Nucleus accumbens (tissue), 56 donors: ENCODE measurements at places on chromosomes 16 and 17.

DNA sequence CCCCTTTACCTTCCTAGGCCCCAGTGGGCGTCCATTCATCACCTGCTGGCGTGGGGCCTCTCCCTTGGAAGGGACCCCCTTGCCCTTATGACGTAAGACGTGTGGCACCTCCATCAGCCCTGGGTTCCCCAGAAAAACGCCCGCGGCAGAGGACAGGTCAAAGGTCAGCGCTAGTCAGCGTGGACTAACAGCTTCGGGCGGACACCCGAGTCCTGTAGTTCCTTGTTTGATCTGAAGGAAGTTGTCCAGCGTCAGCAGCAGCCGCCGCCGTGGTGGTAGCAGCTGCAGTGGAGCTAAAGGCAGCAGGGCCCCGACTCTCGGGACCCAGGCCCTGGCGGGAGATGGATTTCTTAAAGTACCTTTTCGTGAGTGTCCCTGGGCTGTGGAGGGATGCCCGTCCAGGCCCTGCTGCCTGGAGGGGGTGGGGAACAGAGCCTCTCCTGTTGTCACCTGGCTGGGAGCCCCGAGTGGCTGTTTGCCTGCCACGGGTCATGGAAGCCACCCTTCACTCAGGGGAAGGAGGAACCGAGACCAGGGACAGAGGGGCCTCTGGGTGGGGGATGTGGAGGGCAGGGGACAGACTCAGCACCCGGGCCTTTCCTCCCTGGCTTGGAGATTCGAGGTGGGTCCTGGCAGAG is 123.6 kb downstream of the OR1D5 start:
- DNase-seq, result no peak

DNA sequence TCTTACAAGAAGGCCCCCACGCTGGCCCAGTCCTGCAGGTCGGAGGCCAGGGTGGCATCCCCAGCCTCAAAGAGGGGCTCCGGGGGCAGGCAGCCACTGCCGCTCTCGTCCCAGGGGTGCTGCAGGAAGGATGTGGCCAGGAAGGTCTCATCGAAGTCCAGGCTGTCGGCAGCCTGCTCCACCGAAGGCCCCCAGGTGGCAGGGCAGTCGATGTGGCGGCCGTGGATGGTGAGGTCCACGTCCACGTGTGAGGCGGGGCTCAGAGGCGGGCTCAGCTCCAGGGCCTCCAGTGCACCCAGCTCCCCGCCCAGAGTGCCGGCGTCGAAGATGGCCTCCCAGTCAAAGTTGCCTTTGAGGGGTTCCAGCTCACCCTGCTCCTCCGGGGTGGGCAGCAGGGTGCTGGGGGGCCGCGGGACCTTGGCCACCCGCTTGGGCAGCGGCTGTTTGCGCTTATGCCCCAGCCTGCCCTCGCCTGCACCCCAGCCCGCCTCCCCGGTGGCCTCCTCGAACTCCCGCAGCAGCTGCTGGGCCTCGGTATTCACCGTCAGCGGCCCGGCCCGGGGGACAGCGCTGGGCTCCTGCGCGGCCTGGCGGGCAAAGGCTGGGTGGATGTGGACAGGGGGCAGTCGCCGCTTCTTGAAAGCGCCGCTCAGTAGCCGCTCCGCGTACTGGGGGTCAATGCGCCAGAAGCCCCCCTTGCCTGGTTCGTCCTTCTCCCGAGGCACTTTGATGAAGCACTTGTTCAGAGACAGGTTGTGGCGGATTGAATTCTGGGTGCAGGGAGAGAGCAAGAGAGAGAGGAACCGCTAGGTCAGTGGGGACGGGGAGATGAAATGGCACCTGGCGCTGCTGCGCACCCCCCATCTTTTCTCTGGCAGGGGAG is 3.5 kb downstream of the FOXJ1 start:
- no peak for DNase-seq

DNA sequence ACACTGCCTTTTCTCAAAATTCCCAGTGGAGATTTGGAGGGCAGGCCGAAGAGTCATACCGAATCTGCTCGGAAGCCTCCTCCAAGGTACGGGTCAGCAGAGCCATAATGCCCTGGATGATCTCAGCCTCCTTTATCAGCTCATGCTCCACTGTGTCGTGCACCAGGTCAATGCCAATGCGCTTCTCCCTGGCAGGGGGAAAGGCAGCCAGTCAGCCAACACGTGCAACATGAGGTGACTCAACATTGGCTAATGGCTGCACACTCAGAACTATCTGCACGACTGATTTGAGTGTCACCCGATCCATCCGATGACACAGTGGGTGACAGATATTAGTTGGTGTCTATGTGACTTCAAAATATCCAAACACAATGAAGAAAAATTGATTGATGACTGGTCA is 15.8 kb downstream of the TEKT1 start:
- DNase-seq, result no peak

DNA sequence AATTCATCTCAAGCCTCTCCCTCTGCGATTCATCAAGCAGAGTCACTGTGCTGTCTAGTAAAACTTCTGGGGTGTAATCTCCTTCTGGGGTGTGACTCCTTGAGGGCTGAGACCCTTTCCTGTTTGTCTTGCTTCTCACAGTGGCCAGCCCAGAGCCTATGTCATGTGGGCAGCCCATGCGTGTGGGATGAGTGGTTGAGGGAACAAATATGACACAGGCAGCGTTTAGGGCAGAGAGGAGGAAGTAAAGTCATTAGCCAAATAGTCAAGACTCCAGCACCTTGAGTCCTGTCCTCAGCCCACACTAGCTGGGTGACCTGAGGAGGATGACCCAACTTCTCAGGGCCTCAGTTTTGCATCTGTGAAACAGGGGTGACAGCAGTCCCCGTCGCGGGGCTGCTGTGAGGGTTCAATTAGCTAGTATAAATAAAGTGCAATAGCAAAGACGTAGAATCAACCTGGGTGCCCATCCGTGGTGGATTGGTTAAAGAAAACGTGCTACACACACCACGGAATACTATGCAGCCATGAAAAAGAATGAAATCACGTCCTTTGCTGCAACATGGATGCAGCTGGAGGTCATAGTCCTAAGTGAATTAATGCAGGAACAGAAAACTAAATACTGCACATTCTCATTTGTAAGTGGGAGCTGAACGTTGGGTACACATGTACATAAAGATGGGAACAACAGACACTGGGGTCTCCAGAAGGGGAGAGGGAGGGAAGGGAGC is 4.5 kb upstream of the ITGAX start:
- no peak for DNase-seq

- no peak for DNase-seq
Observed at GRCh38 chr17:52134641-52135040, 23.9 kb downstream of the CA10 start.

DNA sequence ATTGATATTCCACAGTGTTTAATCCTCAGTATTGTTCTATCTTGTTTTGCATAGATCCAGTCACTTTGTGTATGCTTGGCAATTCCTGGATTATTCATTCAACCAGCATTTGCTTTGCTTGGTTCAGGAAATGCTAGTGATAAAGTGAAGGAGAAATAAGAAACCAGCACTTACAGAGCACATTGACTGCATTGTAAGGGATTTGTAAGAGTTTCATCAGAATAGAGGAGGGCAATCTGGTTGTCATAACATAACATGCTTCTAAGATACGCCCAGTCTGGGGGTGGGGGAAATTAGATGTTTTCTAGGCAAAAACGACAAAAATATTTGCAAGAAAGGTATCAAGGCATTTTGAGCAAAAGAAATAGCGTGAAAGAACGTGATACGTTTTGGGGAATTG is 40.4 kb downstream of the TNRC6A start:
- no peak for DNase-seq

- no peak for DNase-seq
Observed at GRCh38 chr17:54814371-54814770, 86.3 kb upstream of the TOM1L1 start.

DNA sequence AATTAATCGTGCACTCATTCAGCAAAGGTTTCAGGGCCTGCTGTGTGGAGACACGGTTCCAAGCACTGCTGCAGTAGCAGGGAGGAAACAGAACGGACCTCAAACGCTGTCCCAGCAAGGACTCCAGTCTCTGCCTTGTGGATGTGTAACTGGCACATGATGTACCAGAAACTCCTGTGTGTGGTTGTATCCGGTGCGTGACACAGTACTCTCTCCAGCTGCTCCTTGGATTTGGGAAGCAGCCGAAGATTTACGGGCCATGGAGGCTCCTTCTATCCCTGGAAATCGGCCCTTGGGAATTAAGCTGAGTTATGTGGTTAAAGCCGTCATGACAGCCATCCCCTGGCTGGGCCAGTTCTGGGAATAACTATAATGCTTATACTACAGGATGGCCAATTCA is 8.5 kb upstream of the ANKRD11 start:
- DNase-seq, result no peak

DNA sequence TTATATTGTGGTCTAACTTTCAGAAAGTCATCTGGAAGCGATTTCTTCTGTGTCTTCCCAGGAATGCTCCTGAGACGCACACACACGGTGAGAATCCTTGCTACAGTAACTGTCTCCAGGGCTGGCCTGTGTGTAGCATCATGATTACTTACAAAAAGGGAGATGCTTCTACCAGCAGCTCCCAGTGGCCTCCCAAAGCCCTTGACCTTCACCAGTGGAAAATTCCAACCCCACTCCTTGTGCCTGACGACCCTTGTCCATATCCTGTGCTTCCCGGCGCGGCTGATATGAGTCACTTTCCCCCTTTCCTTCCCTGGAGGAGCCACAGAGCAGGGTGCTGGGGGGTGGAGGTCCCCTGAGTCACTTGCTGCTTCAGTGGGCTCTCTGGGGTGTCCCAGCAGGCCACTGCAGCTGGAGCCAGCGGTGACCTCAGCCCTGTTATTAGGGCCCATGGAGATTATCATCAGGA is 22.1 kb upstream of the NAT9 start:
- DNase-seq, result no peak

DNA sequence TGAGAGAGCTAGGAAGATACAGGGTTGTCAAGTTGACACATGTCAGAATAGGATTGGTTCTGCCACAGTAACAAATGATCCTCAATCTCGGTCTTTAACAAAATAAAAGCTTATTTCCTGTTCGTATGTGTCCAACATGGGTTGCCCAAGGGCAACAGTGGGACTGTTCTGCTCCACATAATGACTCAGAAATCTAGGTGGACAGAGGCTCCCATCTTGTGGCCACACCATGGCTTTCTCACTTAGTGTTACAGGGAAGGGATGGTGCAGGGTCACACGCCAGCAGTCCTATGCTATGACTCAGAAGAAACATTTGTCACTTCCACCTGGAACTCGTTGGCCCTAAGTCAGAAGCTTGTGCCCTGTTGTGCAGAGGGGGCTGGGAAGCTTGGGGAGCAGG is 364.9 kb downstream of the SNX29 start:
- DNase-seq, result no peak

DNA sequence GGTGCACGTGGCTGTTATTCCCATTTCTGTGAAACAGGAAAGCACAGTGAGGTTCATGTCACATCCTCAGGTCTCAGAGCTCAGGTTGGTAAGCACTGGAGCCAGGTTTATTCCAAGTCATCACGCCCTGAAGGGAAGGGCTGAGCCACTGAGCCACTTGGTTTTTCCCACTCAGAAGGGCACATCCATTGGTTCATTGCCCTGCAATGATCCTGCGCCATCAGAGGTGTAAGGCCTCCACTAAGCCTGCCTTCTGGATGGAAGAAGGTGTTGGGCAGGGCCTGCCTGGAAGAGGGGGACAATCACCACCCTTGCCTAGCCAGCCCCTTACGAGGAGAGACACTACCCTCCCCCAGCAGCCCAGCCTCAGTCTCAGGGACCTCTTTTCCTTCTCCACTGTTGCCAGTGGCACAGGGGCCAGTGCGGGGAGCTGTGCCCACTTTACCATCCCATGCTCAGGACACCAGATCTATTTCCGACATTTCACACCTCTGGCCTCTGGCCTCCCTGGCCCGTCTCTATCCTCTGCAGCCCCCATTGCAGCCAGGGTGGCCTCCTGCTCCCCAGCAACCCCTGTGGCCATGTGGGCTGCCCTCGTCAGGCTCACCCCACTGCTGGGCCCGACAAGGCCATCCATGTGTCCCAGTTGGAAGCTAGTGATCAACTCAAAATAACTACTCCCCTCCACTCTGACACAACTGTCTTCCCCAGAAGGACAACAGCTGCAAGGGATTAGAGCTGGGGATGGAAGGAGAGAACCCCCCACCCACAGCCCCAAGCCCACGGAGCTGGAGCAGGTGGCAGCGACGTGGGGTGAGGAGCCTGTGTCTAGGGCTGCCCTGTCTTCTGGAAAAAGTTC is 29.9 kb downstream of the CFAP20 start:
- no peak for DNase-seq

GRCh38 chr17:8122422-8122923 is 1.4 kb downstream of the HES7 start:
- no peak for DNase-seq

DNA sequence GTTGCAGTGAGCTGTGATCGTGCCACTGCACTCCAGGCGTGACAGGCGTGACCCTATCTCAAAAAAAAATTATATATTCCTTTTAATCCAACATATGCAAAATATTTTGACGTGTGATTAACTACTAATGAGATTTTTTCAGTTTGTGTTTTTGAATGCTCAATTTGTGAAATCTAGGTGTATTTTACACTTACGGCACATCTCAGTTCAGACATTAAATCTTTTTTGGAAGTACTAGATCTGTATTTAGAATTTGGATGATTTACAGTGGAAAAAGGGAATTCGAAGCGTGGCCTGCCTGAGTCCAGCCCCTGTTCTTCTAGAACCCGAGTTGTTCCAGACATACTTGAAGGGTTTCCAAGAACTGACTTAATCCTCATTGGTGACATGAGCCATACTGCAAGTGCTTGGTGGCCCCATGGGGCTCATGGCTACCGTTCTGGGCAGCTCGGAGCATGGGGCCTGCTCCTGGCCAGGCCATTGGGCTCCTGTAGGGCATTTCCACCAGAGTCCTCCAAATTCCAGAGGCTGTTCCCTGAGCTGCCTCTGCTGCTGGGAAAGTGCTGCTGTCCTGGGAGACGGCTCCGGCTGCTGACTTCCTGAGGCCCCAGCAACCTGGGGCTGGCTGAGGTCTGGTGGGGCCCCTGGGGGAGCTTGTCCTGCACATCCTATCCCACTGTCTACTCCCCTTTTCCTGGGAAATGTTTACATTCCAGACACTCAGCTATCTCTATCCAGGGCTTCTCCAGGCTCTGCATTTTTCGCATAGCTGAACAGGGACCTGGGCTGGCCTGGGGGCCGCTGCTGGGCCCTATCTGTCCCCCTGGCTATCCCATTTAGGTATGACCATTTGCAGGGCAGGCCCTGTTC is 27.2 kb downstream of the LLGL2 start:
- no peak for DNase-seq

DNA sequence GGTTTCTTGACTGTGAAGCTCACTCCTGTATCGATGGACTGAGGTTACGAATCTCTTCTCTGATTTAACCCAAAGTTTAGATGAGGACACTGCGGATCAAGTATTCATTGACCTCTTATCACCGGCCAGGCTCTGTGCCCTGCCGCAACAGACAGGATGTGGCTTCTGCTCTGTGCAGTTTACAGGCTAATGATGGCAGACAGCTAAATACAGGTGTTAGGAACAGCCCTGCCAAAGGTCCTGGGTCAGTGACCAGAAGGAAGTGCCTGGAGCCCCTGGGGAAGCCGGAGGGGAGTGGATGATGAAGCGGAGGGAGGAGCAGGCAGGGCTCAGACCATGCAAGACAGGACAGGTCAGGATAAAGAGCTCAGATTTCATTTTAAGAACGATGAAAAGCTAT is 44.4 kb downstream of the HAPSTR1 start:
- DNase-seq, result no peak

DNA sequence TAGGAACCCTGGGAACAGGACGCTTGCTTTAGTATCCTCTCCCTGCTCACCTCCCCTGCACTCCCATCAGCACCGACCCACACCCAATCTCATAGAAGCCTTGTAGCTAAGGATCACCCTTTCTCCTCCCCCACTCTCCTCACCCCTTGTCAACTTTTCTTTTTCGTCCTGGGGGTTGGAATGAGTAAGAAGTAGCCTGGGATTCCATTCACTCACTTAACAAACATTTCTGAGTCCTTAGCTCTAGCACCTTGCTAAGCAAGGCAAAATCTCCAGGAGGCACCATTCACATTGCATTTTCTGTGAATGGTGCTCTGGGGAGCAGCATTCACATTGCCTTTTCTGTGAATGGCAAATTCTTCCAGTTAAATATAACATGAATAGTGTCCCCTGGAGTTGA is 1.1 kb upstream of the PGAP3 start:
- DNase-seq, result no peak
